ENCODE measurements at places on chromosomes 6 and 20.

DNA sequence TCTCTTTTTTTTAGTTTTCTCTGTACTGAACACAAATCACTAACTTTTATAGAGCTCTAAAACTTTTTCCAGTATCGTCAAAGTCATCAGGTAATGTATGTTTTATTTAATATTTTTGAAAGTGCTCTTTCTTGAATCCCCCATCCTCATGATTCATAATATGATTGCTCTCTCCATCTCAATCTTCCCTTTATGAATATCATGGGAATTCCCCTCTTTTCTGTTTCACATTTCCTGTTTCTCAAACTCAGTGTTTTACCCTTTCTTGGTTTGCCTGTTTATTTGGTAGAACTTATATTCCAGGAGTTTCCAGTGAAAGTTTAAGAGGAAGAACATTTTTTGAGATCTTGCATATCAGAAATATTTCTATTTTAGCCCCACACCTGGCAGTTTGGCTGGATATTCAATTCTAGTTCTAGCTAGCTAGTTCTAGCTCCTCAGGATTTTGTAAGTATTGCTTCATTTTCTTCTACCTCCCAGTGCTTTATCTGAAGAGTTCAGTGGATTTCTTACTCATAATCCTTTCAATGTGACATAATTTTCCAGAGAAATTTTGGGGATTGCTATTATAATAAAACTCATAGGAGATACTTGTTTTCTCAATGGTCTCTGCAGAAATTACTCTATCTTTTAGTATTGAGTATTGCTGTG lies 6.1 kb upstream of the C6orf58 start:
- no peak for DNase-seq

DNA sequence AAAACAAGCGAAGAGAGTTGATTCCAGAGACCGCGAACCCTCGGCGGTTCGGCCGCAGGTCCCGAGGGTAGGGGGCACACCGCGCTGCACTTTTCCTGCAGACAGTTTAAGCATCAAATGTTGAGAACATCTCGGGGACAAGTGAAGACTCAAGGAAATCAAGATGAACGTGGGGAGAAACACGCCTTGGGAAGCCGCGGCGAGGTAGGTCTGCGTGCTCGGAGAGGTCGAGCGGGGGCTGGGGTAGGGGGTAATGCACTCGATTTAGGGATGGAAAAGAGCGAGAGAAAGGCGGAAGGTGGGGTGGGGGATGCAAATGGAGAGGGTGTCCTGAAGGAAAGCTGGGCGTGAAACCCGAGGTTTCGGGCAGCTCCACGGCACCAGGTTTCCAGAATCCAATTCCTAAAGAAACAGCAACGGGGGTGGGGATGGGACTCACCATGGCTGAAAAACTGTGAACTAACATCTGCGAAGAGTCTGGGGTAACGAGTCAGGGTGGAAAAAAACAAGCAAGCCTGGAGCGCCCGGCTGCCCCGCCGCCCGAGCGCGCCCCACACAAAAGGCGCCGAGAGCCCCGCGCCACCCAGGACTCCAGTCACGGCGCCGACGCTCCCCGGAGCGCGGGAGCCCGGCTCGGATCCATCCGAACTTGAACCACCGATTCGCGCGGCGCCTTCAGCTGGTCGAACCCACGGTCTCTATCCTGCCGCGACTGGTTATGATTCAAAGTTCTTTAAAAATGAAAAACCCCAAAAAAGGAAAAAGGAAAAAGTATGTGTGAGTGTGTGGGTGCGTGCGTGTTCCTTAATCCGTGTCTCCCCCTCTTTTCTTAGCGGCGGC lies 3.5 kb downstream of the TFAP2A start:
- DNase-seq: peak; percentile 81

GRCh38 chr20:64058536-64058935 lies 4.5 kb upstream of the TCEA2 start:
- no peak for DNase-seq

- no peak for DNase-seq
Measured at GRCh38 chr20:35446356-35447078, 8.5 kb upstream of the GDF5 start.

DNA sequence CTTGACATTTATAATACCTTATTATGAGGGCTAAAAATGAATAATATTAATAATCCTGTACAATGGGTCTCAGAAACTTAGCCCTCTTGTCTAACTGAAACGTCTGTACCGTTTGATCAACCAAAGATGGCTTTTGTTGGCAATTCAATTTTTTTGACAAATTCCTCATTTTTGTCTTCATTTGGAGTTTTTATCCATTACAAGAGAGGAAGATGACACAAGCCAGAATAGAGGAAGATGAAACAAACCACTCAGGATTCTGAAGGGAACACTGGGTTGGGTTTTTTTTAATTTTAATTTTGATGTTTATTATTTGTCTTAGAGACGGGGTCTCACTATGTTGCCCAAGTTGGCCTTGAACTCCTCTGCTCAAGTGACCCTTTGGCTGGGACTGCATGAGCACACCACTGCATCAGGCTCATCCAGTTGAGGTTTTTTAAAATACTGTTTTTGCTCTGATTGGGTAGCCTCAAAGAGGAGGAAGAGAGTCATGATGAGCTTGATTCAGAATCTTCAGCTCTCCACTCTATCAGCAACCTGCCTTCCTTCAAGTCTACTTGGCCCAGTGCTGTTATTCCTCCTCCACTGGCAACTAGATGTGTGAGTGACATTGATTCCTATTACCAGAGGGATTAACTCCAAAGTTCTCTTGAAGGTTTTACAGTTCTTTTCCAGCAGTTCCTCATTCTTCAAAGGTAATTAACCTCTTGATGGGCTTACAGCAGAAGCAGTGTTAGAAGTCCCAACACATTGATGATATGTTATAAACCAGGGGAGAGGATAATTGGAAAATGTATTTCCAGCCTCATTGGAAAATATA lies 71.3 kb downstream of the ATXN1 start:
- no peak for DNase-seq

DNA sequence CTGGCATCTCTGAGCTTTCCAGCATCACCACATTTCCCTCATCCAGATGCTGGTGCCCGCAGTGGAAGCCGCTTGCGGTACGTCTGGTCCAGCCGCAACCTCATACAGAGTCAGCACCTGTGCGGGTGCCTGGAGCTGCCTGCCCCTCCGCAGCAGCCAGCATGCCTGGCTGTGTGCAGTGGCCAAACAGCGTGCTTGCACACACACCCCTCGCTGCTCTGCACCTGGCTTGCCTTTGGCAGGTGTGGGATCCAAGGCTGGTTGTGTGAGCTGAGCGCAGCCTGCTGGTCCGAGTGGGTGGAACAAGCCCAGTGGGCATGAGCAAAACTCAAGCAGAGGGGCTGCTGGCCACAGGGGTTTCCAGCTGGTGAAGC lies 3.1 kb upstream of the HINT3 start:
- peak; percentile 14 for DNase-seq

GRCh38 chr6:169843991-169844390 lies 92.6 kb downstream of the ERMARD start:
- no peak for DNase-seq

GRCh38 chr6:30887901-30888815 lies 3.8 kb downstream of the DDR1 start:
- DNase-seq: no peak

- DNase-seq: no peak
Measured at GRCh38 chr6:95228636-95229035, 348.7 kb upstream of the MANEA start.

- no peak for DNase-seq
Measured at GRCh38 chr6:107879941-107880340, 55.8 kb upstream of the SCML4 start.

DNA sequence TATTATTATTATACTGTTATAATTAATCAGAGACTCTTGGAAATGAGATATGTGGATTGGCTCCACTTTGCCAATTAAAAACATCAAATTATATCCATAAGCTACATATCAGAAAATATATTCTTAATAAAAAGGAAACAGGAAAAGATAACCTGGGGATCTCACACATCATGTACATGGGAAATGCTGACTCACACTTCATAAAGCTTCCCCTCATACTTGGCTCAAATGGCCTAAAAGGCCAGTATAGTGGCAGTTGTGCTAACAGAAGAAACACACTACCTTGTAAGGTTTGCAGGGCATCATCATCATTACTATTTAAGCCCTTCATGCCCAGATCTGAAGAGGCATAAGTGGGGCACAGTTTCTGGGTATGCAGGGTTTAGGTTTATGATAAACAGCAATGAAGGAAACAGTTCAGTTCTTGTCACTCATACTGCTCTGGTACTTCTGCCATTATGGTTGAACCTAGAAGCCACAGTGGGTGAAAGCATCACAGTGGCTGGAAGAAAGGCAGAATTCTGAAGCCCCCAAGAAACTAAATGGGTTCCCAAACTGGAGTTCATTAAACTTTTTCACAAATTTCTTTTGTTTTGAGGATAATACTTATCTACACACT lies 60.6 kb downstream of the BTBD9 start:
- DNase-seq: peak; percentile 8

DNA sequence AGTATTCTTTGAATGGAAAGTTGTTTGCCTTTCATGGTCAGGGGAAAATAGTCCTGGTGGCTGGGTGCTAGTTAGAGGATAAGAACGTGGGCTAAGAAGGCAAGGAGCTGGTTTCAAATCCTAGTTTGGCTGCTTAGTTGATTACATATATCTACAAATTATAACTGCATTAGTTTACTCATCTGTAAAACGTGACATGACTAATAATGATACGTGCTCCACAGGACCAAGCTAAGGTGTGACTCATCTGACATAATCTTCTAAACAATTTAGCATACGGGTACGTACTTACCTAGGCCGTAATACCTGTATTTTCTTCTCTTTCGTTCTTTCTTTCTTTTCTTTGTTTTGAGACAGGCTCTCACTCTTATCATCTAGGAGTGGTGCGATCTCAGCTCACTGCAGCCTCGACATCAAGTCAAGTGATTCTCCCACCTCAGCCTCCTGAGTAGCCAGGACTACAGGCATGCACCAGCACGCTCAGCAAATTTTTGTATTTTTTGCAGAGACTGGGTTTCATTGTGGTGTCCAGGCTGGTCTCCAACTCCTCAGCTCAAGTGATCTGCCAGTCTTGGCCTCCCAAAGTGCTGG lies 1274.2 kb upstream of the GJE1 start:
- DNase-seq: no peak

DNA sequence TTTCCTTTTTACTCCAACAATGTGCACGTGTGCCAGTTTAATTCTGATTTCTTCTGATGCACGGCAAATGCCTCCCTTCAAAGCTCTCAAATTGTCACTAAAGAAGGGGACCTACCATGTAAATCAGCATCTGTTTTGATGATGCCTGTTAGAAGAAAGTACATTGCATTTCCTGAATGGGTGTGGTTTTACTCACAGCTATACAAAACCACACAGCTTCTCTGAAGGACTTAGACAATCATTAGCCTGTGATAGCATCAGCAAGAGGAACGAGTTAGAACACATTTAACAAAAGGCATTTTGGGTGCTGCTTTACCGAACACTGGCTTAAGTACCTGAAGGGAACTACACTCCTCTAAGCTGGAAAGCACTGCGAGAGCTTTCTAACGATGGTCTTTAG lies 109.4 kb downstream of the ATXN1 start:
- no peak for DNase-seq

GRCh38 chr6:52515219-52515960 lies 61.5 kb downstream of the TRAM2 start:
- no peak for DNase-seq

- no peak for DNase-seq
Measured at GRCh38 chr6:12602342-12602741, 114.2 kb upstream of the PHACTR1 start.

DNA sequence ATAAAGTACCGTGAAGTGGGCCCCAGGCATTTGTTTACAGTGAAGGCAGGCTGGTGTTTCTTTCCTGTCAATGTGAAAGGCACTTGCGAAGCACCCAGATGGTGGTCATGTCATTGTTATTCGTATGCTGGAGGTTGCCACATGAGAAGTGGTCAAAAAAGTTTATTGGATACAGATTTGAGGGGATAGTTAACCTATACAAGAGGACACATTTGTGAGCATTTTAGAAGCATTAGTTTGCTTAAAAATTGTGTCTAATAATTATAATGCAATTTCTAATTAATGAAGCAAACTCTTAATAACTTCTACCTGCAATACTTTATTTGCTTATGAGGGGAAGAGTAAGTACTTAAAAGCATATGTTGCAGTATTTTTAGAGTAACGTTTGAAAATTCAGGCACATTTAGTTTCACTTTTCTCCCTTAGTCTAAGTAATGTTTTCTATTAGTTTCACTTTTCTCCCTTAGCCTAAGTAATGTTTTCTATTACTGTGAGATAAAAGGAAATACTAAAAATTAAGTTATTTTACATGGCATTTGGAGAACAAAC lies 120.7 kb upstream of the CLDN20 start:
- no peak for DNase-seq

DNA sequence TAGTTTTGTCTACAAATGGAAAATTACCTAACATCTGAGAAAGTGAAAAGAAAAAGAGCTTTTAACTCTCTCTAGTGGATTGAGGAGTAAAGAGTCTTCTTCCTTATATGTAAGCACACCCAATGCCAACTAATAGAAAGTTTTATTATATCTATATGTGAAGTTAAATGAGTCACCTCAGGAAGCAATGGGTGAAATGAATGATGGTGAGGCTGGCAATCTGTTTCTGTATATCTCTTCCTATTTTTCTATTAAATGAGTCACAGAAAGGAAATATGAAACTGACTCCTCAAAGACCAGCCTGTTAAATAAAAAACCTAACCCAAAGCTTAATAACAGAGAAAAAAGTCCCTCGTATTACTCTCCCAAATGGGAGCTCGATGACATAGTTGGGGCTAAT lies 71.3 kb downstream of the OTOR start:
- no peak for DNase-seq

- DNase-seq: peak; percentile 82
Measured at GRCh38 chr20:10550204-10551118, 115.4 kb downstream of the SLX4IP start.

DNA sequence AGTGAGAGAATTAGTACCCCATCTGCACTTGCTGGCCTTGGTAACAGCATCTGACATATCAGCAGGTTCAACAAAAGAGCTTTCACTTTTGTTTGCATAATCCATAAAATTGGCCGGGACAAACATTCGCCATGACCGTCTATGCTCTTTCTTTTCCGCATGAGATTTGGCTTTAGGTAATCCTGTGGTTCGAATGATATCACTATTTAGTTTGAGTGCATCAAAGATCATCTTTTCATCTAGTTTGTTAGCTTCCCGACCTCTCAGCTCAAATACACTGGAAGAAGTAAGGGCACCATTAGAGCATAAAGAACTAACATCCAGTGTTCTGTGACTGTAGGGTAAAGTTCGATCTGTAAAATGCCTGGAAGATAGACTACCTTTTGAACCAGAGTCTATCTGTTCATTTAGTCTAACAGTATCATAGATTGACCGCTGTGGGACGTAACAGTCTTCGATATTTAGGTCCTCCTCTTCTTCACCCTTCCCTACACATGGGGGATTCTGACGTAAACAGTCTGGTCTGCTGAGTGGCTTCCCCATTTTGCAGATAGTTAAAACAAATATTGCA lies 101.6 kb downstream of the DST start:
- DNase-seq: peak; percentile 49

- no peak for DNase-seq
Measured at GRCh38 chr20:34242879-34243278, 1.7 kb downstream of the ASIP start.

Data from NB4 (cell line).